Epithelial cell of prostate (primary cell): ENCODE measurements at places on chromosomes 4 and X.

DNA sequence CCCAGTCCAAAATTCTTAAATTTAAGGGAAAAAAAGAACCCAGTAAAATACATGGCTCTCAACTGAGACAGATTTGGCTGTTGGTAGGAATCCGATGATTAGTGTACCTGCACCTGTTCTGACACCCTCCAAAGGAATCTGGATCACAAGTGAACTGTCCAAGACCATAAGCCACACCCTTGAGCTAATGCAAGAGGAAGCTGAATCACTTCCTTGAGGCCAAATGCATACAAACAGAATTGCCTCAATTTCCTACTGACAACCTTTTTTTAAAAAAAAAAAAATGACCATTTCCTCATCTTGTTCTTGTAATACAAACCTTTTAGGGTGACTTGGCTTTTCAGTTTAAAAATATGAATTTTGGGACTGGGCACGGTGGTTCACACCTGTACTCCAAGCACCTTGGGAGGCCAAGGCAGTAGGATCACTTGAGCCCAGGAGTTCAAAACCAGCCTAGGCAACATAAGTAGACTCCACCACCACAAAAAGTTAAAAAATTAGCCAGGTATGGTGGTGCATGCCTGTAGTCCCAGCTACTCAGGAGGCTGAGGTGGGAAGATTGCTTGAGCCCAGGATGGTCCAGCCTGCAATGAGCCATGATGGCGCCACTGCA is 10.7 kb upstream of the FBXL5 start:
- DNase-seq = peak; percentile 93

GRCh38 chr4:83574247-83574646 is 38.3 kb downstream of the GPAT3 start:
- DNase-seq = no peak

DNA sequence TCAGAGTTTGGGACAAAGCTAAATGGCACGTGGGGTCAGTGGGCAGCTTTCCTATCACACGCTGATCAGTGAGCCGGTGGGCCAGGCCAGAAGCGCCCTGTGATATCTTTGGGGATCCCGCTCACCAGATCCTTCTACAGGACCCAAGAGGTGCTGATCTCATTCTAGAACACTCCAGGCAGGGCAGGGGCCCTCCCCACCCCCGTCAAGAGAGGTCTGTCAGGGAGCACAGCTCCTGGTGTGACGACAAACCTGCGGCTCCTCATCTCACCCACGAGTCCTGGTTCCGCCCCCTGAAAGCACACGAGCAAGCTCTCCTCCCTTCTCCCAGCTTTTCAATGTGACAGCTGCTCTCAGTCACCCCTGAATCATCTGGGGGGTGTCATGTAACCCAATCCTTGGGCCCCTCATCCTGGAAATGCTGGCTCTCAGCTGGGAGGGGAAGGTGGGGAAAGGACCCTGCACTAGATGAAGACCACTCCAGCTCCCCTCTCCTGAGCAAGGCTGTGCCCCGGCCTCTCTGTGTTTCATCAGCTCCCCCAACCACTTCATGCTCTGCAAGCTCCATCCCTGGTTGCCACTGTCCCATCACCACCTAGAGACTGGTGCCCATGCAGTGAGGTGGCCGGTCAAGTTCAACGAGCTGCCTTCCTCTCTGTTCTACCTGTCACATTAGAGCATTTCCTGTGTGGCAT is 4.6 kb downstream of the HCFC1 start:
- no peak for DNase-seq

DNA sequence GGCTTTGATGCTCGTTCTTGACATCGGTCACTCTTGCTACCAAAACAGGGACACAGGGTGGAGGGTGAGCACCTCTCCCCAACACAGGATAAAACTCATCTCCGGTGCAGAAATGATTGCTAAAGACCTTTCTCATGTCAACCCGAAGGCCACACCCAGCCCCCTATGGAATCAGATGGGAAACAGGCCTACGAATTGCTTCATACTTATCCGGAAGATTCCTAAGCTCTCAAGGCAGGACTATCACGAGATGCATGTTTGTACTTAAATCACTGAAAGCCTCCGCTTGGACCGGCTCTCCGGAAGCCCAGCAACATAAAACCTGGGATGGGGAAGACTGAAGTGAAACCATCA is 74.9 kb downstream of the MTMR1 start:
- no peak for DNase-seq

GRCh38 chr4:7256984-7257810 is 64.9 kb downstream of the SORCS2 start:
- DNase-seq = no peak

DNA sequence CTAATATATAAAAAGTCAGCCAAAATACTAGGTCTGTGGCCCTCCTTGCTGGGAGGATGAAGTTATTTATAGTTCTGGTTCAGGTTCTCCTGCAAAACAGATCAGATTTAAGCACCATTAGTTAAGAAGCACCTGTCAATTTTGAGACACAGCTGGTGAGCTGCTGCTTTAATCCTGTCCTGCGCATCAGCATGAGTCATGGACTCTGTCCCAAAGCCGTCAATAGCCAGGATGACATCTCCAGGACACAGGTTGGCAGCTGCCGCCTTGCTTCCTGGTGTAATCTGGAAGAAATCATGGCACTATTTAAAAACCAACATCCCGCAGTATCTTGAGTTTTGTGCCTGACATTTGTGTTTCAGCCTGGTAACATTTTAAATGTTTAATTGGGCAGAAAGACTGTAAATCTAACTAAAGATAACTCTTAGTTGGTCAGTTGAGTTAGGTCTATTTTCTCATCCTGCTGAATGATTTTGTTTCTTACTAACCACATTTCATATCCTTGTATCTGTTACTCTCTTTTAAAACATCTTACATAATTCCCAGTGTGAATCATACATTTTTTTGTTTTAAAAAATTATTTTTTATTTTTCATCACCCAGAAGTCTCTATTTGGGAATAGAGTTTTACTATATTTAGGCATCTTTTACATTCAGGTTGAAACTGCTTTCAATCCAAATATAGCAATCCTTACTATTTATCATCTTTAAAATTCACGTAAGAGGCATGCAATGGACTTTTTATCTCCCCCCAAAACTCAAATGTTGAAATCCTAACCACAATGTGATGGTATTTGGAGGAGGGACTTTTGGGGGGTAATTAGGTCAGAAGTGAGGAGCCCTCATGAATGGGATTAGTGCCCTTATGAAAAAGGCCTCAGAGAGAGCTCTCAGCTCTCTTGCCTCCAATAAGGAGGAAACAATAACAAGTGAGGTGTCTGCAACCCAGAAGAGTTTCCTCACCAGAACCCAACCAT is 10.1 kb downstream of the PDLIM3 start:
- no peak for DNase-seq

DNA sequence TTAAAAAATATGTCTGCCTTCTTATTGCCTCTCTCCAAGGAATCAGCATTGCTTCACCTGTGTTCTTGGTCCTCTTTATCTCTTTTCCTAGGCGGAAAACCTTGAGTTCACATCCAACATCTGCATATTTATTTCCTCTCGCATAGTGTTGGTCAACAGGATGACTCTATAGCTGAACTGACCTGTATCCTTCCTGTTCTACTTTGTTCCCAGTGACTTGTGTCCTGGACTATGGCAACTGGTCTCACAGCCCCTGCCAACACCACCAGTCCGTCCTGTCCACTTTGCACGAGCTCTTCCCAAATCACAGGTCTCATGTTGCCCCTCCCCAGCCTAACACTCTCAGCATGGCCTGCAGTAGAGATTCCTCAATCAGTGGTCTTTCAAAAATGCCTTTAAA is 2.0 kb downstream of the DIPK2B start:
- DNase-seq = no peak

- no peak for DNase-seq
Measured at GRCh38 chr4:165605811-165606210, 227.0 kb downstream of the CPE start.

DNA sequence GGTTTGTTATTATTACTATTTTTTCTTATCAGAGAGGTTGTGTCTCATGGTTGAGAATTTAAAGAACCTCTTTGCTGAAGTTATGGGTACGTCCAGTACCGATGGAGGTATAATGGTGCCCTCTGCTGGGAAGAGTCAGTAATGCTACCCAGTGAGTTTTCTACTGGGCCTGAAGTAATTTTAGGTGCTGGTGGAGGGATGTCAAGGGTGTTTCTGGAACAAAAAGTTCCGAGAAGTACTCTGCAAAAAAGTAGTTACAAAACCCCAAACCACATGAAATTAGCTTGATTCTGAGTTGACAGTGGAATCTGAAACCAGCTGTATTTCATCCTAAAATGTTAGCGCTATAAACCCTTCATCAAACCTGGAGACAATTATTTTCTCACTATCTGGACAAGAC is 102.5 kb upstream of the MID1 start:
- DNase-seq = no peak

GRCh38 chr4:1111259-1111809 is 2.0 kb downstream of the RNF212 start:
- DNase-seq = no peak

GRCh38 chrX:87895421-87895820 is 377.8 kb downstream of the KLHL4 start:
- DNase-seq = no peak
